NCI-H2171 (cell line): ENCODE measurements at places on chromosomes 11 and 22.

GRCh38 chr11:60204922-60205321 is 22.0 kb upstream of the MS4A6A start:
- no peak for DNase-seq

GRCh38 chr11:63274776-63275175 is 31.4 kb upstream of the SLC22A25 start:
- DNase-seq = no peak

GRCh38 chr22:46547179-46547882 is 9.9 kb upstream of the CELSR1 start:
- no peak for DNase-seq

GRCh38 chr11:13965337-13965736 is 2.8 kb downstream of the SPON1 start:
- no peak for DNase-seq

DNA sequence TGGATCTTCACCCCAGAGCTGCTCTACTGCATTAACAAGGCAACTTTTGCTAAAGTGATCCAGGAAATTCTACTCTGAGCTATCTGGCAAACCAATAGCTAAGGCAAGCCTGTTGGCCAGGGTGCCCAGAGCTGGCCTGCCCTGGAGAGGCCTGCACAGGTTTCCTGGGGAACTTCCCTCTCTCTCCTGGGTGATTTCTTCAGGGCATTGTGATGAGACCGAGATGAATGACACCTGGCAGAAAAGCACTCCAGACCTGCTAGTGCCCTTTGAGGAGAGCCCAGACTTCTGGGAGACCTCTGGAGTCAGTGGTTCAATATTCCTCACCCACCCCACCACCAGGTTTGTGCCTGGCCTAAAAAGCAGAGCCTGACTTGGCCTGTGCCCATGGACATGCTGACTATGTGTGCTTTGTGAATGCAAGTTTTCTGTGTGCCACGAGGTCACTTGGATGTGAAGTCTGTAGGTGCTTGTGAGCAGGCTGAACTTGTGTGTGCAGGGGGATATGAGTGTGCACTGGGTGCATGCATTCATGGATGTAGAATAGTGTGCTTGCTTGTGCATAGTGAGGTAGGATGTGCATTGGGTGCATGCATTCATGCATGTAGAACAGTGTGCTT is 4.4 kb upstream of the APLNR start:
- DNase-seq = no peak

- DNase-seq = no peak
Observed at GRCh38 chr11:124233376-124233775, 7.5 kb upstream of the OR8G1 start.
